ENCODE measurements at places on chromosomes 1 and 21.

DNA sequence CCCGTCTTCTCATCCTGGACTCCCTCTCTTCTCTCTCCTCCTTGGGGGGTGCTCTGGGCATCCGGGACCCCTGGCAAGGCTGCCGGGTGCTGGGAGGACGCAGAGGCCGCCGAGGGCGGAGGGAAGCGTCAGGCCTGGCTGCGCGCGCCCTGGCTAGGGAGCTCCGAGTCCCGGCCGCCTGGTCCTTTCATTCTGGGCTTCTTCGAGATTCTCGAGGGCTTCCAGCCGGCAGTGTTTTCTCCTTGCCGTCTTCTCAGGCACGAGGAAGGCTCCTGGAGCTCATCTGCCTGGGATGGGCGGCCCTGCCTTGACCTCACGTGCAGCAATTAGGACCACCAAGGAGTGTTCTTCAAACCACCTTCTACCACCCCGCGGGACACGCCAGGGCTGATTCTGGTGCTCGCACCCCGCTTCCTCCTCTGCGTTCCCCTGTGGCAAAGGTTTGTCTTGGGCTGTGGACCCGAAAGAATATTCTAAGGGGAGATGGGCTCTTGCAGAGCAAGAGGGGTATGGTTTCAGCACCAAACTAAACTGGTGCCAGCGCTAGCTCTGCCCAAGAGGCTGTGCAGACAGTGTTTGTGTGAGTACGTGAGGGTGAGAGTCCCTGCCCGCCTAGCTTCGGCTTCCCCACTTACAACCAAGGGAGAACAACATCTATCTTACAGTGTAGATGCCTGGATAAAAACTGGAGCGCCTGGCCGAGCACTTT is 36.5 kb downstream of the PIK3CD start:
- no peak for DNase-seq

DNA sequence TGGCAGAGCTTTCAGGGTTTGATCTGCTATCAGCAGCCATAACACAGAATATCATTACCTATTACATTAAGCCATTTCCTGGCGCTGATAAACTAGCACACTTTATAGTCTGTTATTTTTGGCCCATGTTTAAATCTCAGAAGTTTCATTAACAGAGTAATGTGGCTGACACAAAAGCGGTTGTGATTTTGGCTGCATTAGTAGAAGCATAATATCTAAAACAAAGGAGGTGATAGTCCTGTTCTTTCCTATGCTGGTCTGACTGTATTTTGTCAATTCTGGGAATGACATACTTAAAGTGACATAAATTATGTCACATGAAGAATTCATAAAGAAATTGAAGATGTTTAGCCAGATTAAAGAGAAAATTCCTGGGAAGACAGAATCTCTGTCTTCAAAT is 151.3 kb upstream of the KCND3 start:
- no peak for DNase-seq

DNA sequence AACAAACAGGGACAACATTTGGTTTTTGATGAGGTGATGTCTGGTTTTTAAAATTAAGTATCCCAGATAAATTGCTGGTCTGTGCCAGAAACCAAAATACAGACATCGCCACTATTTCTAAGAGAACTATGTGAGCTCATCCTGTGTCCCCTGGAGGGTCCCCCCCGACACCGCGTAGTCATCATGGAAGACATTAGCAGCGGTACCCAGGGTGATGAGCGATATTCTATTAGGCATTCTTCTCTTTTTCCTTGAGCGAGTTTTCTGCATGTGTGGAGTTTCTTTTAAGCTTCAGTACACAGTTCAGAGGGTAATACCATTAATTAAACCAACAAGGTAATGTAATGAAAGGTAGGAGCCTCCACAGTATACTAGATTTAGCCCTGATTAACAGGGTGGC is 26.5 kb downstream of the KAZN start:
- no peak for DNase-seq

GRCh38 chr1:211309617-211310016 is 17.0 kb upstream of the TRAF5 start:
- DNase-seq: no peak

- no peak for DNase-seq
Observed at GRCh38 chr1:172239901-172240300, 180.6 kb upstream of the C1orf105 start.

- no peak for DNase-seq
Observed at GRCh38 chr1:240287722-240288121, 196.0 kb downstream of the FMN2 start.

- peak; percentile 59 for DNase-seq
Observed at GRCh38 chr1:23403735-23404486, 20.6 kb downstream of the TCEA3 start.

- DNase-seq: no peak
Observed at GRCh38 chr1:232319072-232319471, 310.9 kb downstream of the SIPA1L2 start.

DNA sequence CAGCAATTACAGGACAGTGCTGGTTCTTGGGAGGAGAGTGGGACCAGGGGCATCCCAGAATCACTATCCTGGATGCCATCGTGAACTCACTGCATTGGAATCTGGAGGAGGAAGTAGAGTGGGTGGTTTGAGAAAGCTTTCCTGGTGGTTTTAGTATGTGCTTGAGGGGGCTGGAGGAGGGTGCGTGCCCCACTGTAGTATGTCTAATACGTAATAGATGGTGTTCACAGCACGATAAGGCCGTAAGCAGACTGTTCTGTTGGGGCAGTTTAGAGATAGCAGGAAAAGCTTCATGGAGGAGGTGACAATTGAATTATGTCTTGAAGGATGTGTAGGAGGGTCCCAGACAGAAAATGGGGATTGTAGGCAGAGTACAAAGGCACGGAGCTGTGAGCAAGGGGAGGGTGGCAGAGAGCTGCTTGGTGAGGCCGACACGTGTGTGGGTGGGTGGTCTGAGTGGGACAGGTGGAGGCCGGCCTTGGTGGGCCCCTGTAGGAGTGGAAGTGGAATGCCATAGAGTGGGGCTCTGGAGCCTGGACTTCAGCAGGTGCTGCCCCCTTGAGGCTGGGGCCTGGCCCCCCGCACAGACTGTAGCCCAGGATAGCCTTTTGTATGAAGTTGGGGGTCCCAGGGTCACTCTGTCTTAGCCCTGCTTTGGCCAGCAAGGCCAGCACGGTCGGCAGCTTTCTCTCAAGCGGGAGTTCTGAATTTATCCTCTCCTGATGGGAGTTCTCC is 37.0 kb downstream of the IL6R start:
- no peak for DNase-seq

DNA sequence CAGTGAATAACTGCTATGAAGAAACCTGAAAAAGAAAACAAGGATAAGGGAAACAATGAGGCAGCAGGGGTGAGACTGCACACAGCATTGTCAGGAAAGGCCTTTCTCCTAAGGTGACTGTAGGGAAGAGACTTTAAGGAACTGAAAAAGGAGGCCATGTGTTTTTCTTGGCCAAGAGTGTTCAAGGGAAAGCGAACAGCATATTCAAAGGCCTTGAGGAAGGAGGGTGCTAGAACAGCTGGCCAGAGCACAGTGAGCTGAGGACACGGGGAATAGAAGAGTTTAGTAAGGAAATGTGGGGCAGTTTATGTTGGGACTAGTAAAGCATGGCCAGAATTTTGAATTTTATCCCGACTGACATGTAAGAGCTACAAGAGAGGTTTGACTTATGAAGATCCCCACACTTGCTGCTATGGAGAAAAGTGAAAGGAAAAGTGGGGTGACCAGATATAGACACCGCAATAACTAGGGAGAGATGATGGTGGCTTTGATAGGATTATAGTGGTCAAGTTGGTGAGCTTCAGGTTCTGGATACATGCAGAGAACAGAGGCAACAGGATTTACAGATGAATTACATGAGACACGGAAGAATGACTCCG is 1.4 kb downstream of the RWDD2B start:
- no peak for DNase-seq

- no peak for DNase-seq
Observed at GRCh38 chr1:84975035-84975434, 21.9 kb downstream of the MCOLN2 start.

- no peak for DNase-seq
Observed at GRCh38 chr1:48552420-48552819, 80.4 kb upstream of the SPATA6 start.

- no peak for DNase-seq
Observed at GRCh38 chr21:33036430-33037162, 10.9 kb downstream of the OLIG2 start.

GRCh38 chr1:9875636-9876000 is 34.5 kb downstream of the CTNNBIP1 start:
- no peak for DNase-seq

GRCh38 chr1:12087797-12088314 is 24.8 kb downstream of the TNFRSF8 start:
- DNase-seq: no peak

DNA sequence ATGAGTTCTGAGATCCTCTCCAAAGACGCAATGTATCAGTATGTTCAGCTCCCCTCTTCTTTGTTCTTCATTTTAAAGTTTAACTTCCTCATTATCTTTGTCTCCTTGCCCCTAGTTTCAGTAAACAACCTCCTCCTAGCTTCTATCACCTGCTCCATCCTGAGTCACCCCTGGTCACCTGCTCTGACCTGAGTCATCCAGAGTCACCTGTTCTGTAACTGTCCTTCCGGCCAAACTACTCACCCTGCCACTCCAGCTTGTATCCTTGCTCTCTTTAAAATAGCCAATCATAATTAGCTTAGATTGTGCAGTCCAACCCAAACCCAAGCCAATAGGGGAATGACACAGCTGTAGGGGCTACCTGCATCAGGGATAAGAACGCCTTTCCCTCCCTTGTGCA is 332.0 kb downstream of the OLFM3 start:
- no peak for DNase-seq

DNA sequence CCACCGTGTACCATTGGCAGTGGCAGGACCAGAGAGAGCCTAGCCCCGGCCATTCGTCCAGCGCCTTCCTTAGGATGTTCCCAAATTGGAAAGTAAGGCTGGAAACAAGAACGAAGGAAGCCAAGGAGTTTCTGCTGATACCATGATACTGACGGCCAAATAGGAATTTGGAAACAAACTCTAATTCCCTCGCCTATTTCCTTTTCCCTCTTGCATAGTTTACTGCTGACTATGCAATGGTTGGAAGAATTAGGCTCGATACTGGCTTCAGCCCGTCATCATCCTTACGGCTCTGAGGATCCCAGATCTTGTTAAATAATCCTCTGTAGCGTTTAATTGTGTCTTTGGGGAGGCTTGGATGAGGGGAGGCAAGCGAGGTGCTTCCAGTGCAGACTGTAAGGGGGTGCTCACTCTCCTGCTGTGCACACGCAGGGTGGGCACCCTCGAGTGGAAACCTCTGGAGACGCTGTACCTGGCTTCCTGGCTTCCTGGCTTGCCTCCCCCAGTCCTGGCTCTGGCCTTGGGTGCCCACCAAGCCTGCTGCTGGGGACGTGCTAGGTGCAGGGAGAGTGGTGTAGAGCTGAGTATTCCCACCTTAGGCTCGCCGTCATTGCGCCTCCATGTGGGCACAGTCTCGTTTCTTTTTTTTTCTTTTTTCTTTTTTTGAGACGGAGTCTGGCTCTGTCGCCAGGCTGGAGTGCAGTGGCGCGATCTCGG is 27.4 kb upstream of the CAMTA1 start:
- no peak for DNase-seq

DNA sequence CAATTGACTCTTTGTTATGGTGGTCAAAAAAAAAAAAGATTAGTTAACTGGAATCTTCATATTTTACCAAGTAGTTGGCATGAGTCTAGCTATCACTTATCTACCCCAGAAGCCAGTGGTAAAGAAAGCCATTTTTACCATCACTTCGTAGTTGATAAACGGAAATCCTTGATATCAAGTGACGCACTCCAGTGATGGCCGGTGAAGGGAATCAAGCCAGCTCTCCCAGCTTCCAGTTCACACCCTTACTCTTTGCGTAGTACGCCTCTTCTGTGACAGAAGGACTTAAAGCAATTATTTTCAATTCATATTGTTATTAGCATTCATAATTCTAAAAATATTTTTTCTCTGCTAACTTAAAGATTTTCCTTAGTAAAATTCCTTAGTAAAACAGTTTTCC is 447.9 kb downstream of the GPATCH2 start:
- no peak for DNase-seq

DNA sequence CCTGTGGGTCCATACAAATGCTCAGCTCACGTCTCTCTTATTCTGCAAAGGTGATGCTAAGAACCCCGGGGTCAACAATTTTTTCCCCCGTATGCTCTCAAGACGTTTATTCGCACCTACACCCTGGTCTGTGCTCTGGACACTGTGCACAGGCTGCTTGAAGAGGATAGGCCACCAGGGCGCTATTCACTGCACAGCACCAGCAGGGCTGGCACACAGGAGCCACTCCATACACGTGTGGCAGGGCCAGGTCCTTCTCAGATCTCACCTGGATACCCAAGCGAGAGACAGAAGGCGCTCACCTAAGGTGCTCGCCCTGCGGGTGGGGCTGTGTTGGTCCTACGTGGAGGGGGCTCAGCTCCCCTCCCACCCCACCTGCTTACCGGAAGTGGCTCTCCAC is 16.7 kb downstream of the TMEM63A start:
- DNase-seq: no peak

- no peak for DNase-seq
Observed at GRCh38 chr21:42619166-42619565, 34.3 kb upstream of the PDE9A start.

DNA sequence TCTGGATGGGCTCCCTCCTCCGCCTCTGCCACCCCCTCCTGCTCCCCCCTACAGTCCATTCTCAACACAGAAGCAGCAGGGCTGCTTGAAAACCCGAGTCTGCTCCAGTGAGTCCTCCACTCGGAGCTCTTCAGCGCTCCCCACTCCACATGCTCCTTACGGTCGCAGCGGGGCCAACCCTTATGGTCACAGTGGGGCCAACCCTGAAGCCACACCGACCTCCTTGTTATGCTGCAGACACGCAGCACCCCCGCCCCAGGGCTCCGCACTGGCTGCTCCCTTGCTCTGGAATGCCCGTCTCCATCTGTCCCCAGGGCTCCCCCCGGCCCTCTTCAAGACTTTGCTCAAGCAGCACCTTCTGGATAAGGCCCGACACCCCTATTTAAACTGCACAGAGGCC is 22.6 kb downstream of the GPR157 start:
- no peak for DNase-seq

- no peak for DNase-seq
Observed at GRCh38 chr1:88888750-88889149, 2.6 kb downstream of the GTF2B start.

- no peak for DNase-seq
Observed at GRCh38 chr1:85188530-85188929, 12.3 kb downstream of the SYDE2 start.

DNA sequence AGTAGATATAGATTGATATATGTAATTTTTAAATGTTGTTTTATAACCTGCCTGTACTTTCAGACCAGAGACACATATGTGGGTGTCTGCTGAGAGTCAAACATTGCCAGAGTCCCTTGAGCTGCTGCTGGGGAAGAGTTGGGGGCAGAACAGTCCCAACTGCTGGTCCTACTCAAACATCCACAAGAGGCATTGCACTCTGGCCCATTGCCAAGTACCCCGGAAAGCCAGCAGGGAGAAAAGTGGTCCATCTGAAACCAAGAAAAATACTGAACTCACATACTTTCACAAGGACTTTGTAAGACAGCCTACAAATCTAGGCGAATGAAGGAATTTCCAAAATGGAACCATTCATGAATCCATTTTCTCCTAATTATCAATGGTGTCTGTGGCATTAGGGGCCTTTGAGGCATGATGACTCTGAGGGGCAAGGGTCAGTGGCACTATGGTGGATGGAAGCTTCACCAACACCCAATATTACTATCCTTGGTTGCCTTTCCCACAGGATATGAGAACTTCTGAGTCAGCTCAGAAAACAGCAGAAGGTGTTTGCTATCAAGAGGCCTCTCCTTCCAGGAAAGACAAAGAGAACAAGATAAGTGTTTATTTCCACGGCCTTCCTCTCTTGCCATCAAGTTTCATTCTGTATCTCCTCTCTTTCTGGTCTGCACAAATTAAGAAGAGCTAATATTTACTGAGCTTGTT is 7.3 kb upstream of the TBX15 start:
- no peak for DNase-seq

Measured in BJ (cell line).